GM03348 (cell line): ENCODE measurements at places on chromosomes 5 and 9.
A peak's percentile ranks its signal among the peaks of the same experiment; 100 is the strongest.

DNA sequence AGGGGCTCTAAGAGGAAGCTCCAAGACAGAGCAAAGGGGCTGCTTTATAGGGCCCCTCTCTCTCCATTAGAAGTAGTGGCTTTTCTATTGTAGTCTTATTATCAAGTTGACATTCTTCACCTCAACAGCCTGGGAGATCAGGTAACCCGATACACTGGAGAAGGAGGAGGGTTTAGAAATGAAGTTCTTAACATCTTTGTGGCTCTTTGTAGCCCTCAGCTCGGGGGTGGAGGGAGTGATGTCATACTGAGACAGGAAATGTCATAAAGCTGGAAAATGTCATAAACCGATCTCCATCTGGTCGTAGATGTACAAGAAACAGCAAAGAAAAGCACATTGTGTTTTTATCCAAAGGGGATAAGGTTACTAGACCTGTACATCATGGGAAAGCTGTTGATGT is 17.9 kb downstream of the PDZD2 start:
- no peak for DNase-seq

GRCh38 chr5:143315929-143316328 is 87.6 kb downstream of the NR3C1 start:
- no peak for DNase-seq

- DNase-seq: no peak
These were observed 81.7 kb downstream of the GNAQ start for GRCh38 chr9:77949751-77950436.

DNA sequence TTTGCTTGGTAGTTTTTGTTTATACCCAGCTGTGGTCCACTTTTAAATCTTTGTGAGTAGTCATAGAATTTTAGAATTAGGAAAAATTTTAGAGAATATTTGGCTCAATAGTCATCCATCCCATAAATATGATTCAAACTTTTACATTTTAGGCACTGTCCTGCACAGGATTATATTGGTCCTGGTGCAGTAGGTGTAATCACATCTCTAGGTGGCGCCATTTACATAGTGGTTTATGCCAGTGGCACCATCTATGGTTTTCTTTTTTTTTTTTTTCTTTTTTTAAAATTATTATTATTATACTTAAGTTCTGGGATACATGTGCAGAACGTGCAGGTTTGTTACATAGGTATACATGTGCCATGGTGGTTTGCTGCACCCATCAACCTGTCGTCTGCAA is 260.7 kb upstream of the KCNN2 start:
- DNase-seq: no peak

- DNase-seq: no peak
These were observed 4.1 kb downstream of the BTNL9 start for GRCh38 chr5:181044093-181044599.

- no peak for DNase-seq
These were observed 165.1 kb downstream of the CAAP1 start for GRCh38 chr9:26727471-26727870.

DNA sequence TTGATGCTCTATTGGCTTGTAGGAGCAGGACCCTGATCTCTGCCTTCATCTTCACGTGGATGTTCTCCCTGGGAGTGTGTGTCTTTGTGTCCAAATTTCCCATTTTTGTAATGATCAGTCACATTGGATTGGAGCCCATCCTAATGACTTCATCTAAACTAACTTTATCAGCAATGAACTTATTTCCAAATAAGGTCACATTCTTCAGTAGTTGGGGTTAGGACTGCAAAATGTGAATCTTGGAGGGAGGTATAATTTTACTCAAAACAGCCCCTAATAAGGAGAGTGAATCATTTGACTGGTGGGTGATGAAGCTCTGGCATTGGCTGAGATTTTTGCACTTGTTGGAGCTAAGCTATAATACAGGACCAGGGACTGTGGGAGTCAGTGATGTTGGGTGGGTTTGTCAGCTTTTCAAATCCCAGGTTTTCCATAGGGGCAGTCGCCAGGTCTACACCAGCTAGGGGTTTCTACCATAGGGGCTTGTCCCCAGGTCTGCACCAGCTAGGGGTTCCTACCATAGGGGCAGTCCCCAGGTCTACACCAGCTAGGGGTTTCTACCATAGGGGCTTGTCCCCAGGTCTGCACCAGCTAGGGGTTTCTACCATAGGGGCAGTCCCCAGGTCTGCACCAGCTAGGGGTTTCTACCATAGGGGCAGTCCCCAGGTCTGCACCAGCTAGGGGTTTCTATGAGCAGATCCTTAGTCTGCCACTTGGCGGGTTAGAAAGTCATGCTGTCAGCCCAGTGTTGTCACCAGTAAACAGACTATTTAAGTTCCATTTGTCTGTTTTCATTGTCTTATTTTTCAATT is 382.6 kb upstream of the DAP start:
- DNase-seq: no peak

DNA sequence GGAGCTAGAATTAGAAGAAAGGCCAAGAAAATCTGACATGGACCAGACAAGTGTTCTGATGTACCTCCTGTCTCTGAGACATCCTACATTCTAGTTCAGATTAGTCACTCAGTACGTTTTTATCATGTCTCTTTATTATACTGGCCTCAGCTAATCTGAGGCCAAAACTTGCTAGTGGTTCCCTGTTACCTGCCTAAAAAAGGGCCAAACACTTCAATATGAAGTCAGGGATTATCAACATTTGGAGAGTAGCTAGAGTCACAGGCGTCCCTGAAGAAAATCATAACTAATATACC is 587.4 kb downstream of the PRELID2 start:
- DNase-seq: no peak

DNA sequence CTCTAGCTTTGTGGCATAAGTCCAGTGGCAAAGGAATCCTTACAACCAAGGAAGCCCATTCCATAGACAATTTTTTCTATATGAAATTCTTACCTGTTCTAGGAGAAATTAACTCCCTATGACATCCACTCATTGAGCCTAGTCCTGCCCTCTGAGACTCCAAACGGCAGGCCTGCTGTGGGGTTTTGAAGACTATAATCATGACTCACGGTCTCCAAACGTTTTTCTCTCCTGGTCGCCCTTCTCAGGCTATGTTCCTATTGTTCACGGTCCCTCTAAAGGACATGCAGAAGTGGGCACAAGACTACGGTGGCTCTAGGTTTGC is 611 bp downstream of the EXOSC3 start:
- DNase-seq: no peak

GRCh38 chr5:168339109-168339771 is 47.8 kb downstream of the WWC1 start:
- no peak for DNase-seq

GRCh38 chr5:148336704-148337435 is 1.5 kb downstream of the SPINK9 start:
- no peak for DNase-seq

- peak; percentile 31 for DNase-seq
These were observed 6.9 kb downstream of the KCTD16 start for GRCh38 chr5:144177548-144177947.

DNA sequence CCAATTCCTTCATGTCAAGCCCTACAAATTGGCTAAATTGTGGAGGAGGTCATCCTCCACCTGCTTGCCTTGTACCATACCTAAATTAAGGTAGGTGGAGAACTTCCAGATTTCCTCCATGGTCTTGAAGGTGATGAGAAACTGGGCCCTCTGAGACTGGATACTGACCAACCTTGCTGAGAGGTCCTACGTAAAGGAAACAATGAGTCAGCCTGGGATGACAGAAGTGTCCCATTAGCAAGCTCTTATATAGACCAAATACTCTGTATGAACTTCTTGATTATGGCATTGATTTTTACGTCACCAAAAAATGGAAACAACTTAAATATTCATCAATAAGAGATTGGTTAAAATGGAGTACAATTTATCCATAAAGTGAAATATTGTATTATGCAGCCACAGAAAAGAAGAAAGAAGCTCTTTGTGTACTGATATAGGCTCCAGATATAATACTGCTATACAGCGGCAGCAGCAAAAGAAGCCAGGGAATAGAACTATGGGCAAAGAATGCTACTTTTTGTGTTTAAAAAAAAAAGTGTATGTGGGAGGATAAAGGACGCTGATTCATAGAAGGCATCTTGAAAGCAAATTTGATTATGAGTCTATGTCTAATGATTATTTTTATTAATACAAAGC is 18.3 kb downstream of the SH3TC2 start:
- no peak for DNase-seq

- no peak for DNase-seq
These were observed 92.1 kb downstream of the PDZD2 start for GRCh38 chr5:31731016-31731415.

DNA sequence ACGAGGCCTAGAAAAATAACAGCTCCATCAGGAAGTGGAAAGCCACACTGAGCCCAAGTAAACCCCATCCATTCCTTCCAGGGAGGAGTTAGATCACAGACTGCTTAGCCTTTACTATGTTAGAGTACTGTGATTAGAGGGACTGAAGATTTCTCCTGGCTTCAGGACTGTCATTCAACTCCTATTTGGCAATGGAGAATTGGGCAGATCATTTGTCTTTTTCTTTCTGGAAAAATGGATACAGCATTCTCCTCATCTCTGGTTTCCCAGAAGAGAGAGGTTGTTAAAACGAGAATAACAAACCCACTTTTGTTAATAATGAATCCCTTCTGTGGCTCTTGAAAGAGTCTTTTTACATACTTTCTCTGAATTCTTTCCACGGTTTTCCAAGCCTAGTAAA is 150.4 kb downstream of the GABRB2 start:
- DNase-seq: no peak

GRCh38 chr5:148729182-148729581 is 74.9 kb upstream of the HTR4 start:
- no peak for DNase-seq

GRCh38 chr9:121168052-121168451 is 33.6 kb downstream of the RAB14 start:
- no peak for DNase-seq

DNA sequence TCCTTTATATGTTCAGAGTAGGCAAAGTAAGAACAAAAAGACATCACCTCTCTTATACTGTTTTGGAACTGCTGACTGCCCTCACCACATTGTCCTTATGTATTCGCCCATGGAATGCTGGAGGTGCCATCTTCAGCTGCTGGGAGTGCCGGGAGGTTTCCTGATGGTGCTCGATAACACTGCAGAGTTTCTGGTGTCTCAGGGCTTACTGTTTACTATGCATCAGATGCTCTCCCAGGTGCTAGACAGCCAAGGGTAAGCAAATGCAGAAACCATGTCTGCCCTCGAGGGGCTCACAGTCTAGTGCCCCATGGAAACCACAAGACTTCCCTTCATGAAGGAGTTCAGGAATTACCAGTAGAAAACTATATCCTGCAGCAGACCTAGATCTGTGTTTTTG is 70.1 kb upstream of the SMIM23 start:
- DNase-seq: no peak

DNA sequence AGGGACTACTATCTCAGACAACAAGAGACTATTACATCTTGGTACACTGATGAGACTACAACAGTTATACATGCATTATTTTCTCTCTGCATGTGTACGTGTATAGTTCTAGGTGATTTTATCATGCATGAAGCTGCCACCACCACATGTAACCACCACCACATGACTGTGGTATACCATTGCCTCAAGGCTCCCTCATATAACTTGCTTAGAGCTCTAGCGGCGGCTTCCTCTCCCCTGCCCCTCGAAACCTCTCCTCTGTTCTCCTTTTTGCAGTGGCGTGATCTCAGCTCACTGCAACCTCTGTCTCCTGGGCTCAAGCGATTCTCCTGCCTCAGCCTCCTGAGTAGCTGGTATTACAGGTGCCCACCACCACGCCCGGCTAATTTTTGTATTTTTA is 162.3 kb downstream of the AOPEP start:
- no peak for DNase-seq

DNA sequence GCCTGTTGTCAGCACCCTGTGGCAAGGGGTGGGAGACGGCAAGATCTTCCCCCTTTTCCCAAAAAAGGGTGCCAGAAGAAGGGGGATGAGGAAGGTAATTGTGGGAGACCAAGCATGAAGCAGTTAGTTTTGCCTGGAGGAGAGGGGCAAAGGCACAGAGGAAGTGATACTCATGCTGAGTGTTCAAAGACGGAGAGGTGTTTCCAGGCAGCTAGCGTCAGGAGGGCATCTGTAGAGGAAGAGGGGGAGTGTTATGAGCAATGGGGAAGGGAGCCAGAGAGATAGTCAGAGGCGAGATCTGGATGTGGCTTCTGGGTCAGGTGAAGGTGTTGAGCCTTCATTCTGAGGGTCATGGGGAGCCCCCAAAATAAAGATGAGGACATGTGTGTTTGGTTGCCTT is 26.9 kb upstream of the ADAM19 start:
- DNase-seq: peak; percentile 5

- DNase-seq: peak; percentile 24
These were observed 136.6 kb downstream of the ADAMTS12 start for GRCh38 chr5:33755231-33755630.

DNA sequence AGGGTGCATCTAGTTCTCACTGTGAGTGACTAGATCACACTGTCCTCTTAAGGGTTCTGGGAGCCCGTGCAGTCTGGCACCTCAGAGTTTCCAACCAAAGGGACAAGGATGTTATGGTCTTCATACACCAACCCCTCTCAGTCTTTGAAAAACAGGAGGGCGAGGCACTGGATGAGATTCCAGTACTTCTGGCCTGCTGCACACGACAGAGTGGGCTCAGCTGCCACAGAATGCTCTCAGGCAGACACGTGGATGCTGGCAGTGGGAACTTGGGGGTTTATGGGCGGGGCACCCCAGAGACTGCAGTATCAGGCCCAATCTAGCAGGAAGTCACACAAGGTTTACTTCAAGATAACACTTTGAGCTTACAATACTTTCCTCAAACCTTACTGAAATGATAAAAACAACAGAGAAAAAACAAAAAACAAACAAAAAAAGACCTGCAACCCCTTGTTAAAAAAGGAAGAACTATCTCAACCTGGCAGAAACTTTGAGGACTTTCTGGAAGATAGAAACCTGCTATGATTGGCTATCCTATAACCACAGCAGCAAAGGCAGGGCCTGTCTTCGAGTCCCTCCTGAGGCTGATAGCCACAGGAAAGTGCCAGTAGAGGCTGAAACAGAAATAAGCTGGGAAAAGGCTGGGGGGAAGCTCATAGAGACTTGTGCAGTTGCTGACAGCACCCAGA is 28.3 kb upstream of the TGFBR1 start:
- DNase-seq: no peak

DNA sequence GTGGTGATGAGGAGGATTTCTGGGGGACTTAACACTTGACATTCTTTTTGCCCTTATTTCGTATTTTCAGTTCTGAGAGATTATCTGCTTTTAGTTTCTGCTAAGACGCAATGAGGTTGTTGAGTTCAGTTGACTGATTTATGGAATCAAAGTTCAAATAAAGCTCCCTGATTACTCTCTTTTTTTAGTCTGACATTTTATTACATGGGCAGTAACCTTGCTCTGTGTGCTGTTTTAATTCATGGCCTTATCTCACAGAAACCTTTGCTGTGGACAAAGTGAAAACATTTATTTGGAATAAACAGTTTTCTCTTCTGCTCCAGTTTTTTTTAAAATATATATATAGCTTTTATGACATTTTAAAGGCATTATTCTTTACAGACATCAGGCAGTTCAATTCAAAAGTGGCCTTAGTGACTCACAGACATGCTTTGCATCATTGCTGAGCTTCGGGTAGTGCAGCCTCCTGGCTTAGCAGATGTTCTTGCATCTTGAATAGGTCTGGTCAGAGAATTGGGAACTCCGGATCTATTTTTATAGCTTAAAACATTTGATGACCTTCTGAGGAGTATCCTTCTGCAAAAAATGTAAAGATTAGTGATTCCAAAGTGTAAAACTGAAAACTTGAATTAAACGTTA is 162.9 kb downstream of the FAM170A start:
- DNase-seq: no peak

GRCh38 chr5:64188776-64189175 is 23.1 kb downstream of the RNF180 start:
- no peak for DNase-seq
